Stimulated activated CD4-positive, alpha-beta T cell treated with anti-CD3 and anti-CD28 coated beads, Interleukin-15, amount 100 ng/mL, for 48 hours (primary cell): ENCODE measurements at places on chromosomes 4 and X.

DNA sequence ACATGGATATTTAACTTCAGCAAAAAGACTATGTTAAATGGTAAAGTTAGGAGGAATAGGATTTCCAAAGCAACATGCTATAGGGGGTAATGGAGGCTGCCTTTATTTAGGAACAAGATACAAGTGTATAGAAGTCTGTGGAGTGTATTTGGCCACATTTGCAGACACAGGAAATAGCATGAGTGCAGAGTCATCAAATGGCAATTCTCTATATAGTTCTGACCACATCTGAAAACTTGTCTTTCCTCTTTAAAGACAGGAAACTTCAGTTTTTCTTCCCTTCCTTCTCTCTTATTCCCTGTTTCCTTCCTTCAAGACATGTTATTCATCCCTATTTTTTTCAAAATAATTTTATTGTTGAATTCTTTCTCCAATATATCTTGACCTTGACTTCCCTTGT, 119.3 kb upstream of the PITX2 start:
- no peak for DNase-seq

DNA sequence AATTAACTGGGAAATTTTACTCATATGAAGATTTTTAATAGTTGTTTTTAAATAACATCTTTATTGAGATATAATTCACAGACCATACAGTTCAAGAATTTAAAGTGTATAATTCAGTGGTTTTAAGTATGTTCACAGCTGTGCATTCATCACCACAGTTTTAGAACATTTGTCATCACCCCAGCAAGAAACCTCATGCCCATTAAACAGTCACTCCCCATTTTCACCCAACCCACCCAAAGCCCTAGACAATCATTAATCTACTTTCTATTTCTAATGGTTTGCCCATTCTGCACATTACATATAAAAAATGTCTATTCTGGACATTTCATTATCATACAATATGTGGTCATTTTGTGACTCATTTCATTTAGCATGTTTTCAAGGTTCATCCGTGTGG, 2.8 kb downstream of the UPRT start:
- no peak for DNase-seq

- no peak for DNase-seq
These were observed 29.8 kb downstream of the SAGE1 start for GRCh38 chrX:135923353-135923752.

GRCh38 chrX:19372170-19372546, 28.4 kb downstream of the PDHA1 start:
- peak; percentile 57 for DNase-seq

- DNase-seq: no peak
These were observed 247.6 kb downstream of the DCLK2 start for GRCh38 chr4:150325872-150326271.

GRCh38 chr4:2292646-2293108, 30.8 kb upstream of the MXD4 start:
- no peak for DNase-seq

DNA sequence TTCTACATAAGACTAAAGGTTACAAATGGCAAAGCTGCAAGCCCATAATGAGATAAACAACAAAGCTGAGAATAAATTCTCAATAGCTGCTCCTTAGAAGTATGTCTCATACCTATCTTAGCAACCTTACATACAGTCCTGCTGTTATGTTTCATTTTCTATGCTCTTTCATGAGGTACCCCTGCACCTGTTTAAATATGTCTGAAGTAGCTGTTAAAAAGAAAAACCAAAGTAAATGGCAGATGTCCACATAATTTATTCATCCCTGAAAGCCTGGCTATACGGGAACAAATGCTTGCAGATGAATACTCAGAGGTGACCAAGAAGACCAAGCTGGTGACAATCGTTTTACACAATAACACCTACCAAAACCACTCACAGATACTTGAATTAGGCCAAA, 22.5 kb downstream of the PPA2 start:
- DNase-seq: no peak

- no peak for DNase-seq
These were observed 28.0 kb downstream of the CCNG2 start for GRCh38 chr4:77184974-77185373.

DNA sequence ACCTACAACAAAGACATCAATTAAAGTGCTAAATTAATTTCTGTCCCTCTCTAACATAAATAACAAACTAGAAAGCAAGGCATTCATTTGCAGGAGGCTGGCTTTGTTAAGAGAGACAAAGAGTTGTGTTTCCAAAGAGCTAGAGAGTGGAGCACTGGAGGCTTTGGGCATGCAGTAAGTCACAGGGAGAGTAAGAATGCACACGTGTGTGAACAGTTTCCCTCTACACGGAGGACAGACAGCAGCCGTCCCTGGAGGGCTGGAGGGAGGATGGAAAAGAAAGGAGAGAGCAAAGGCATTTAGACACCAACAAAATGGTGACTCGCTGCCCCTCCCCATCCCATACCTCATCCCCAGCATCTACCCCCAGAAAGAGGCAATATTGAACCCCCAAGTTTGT, 20.4 kb upstream of the DCHS2 start:
- DNase-seq: no peak

GRCh38 chrX:115332832-115333231, 43.3 kb downstream of the LUZP4 start:
- no peak for DNase-seq

- DNase-seq: no peak
These were observed 41.7 kb downstream of the KDM6A start for GRCh38 chrX:44914532-44915198.

DNA sequence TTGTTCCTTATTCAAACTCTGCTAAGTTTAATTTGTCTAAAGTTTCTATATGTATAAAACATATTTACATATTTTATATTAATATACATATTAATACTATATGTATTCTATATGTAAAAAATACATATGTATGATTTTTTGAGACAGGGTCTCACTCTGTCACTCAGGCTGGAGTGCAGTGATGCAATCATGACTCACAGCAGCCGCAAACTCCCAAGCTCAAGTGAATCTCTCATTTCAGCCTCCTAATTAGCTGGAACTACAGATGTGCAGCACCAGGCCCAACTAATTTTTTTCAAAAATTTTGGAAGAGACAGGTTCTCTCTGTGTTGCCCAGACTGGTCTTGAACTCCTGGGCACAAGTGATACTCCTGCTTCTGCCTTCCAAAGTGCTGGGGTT, 684.9 kb downstream of the TRAM1L1 start:
- no peak for DNase-seq

GRCh38 chr4:54276641-54277430, 47.7 kb downstream of the PDGFRA start:
- no peak for DNase-seq

GRCh38 chr4:69467797-69468196, 27.9 kb downstream of the UGT2B4 start:
- DNase-seq: no peak

DNA sequence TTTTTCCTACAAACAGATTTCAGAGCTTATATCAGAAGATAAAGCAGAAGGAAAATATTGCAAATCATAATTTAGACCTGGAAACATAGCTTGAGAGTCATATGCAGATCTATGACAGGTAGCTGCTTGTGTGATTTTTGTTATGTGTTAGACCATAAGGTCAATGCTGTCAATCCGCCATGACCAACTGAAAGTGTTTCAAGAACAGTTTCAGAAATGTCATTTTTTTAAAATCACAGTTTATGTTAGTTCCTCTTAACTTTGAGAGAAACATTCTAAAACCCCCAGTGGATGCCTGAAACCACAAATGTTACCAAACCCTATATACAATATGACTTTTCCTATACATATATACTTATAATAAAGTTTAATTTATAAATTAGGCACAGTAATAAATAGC, 391.3 kb upstream of the FAM241A start:
- no peak for DNase-seq

GRCh38 chrX:21373637-21374162, 518 bp upstream of the CNKSR2 start:
- no peak for DNase-seq

- no peak for DNase-seq
These were observed 32.9 kb downstream of the LUZP4 start for GRCh38 chrX:115322375-115322774.

- no peak for DNase-seq
These were observed 47.1 kb upstream of the CASK start for GRCh38 chrX:41970419-41970818.

- DNase-seq: no peak
These were observed 34.4 kb downstream of the TMSB4X start for GRCh38 chrX:13009273-13009672.

- no peak for DNase-seq
These were observed 10.7 kb upstream of the PASD1 start for GRCh38 chrX:151552743-151553142.

GRCh38 chr4:54367059-54367458, 138.0 kb downstream of the PDGFRA start:
- DNase-seq: no peak

GRCh38 chrX:45505214-45505613, 304.5 kb upstream of the DIPK2B start:
- DNase-seq: no peak

GRCh38 chr4:80926891-80927290, 103.6 kb upstream of the BMP3 start:
- DNase-seq: no peak
